HAP-1 (cell line): ENCODE measurements at places on chromosomes 1 and 21.
A peak's percentile ranks its signal among the peaks of the same experiment; 100 is the strongest.

- DNase-seq, result no peak
Observed at GRCh38 chr1:160565564-160565963, 13.7 kb downstream of the CD84 start.

- DNase-seq, result no peak
Observed at GRCh38 chr1:14522077-14522925, 76.2 kb upstream of the KAZN start.

DNA sequence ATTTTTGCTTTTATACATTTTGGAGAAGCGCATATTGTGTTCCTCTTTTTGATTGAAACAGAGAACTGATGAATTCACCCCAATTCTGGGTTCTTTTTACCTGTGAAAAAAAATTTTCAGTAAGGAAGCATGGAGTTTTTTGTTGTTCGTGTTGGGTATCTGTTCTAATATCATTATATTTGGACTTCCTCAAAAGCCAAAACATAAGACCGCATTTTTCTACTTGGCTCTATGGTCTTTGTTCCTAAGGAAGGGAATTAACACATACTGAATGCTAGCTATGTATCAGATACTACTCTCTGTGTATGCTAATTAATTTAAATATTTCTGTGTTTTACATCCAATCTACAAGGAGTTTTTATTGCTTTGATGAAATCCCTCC is 12.9 kb downstream of the EPB41 start:
- peak; percentile 20 for DNase-seq

DNA sequence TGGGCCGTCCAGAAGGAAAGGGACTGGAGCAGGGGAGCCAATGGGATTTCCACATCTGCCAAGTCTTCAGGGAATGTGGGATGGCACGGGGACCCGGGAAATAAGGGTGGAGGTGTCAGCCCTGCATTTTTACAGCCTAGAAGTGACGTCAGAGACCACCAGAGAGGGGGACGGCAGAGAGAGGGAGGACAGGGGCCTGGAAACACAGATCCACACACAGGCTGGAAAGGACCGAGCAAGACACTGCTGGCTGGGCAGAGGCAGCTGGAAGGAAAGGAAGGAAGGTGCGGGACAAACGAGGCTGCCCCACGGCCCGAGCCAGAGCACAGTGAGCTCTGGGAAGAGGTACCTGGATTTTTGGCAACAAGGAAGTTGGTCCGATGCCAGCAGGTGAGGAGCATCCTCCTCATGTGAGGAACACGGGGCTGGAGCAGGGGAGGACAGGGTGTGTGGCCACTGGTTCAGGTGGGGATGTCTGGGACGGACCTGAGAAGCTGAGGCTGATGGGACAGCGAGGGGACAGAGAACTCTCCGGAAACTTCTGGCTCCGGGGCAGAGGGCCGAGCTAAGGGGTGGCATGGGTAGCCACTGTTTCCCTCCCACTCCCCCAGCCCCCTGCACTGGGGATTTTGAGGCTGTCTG is 138.3 kb downstream of the PGBD5 start:
- no peak for DNase-seq

DNA sequence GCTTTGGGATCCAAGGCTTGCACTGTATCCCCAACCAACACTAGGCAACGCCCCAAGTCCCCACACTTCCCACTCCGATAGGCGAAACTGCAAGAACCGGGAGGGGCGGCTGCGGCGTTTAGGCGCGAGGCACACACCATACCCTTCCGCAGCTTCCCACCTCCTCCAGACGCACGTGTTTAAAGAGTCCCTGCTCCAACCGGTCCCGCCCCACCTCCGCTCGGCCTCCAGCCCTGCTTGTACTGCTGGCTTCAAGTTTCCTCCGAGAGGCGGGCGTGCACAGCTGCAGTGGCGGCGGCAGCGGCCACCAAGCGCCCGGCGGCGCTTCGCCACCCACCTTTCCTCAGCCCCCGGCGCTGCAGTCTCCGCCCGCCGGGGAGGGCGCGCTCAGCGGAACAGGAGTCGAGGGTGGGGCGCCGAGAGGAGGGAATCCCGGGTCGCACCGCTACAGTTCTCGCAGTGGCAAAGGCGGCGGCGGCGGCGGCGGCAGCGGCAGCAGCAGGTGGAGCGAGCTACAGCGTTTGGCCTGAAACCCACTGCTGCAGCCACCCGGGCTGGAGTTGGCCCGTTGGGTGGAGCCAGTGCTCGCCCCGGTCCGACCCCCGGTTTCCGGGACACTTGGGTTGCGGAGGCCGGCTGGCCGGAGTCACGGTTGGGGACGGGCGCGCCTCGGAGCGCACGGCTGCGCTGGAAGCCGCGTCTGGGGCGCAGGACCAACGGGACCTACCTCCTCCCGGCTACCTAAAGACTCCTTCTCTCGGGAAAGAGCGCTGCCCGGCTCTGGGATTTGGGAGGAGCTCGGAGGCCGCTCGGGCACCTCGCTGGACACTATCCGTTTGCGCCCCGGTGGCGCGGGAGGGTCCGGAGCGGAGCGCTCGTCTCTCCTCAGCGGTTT is at the start of gene CNIH3:
Gene CNIH3, plus strand, starts transcription at position 457 of the 895 bp plus-strand sequence. CDS start 858 bp downstream, outside the sequence.
- peak; percentile 53 for DNase-seq

DNA sequence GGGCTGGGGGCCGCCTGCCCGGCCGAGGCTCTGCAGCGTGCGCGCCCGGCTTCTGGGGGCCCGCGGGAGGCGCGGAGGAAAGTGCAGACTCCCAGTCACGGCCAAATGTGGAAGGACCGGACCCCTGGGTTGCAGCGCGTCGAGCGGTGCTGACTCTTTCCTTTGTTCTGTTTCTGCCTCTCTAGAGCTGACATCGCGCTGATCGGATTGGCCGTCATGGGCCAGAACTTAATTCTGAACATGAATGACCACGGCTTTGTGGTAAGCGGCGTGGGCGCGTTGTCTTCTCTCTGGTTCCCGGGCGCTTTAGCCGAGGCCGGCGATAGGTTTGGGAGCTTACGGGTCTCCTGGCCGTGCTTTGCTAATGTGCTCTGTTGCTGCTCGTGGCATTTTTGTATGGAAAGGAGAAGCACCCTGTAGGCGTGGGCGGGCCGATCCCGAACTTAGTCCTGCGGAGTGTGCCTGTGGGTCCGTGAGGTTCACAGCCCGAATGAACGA is 629 bp downstream of the PGD start:
- DNase-seq, result no peak
